ENCODE measurements at places on chromosomes 6 and 20.

- DNase-seq = no peak
Observed at GRCh38 chr20:366041-366718, 14.4 kb upstream of the TRIB3 start.

DNA sequence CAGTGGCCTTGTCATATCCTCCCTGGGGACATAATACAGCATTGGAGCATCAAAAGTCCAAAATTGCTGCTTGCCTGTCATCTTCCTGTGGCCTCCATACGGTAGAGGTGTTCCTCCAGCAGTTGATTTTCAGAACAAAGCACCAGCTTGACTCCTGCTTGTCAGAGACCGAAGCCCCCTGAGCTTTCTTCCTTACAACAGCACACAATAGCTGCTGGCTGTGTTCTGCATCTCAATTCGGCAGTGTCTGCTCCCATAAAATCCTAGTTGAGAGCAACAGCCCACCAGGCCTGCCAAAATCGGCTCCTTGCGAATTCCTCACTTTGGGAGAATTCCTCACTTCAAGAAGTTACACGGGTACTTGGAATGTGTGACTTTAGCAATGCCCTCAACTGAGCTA, 372.9 kb downstream of the SAMD5 start:
- no peak for DNase-seq

DNA sequence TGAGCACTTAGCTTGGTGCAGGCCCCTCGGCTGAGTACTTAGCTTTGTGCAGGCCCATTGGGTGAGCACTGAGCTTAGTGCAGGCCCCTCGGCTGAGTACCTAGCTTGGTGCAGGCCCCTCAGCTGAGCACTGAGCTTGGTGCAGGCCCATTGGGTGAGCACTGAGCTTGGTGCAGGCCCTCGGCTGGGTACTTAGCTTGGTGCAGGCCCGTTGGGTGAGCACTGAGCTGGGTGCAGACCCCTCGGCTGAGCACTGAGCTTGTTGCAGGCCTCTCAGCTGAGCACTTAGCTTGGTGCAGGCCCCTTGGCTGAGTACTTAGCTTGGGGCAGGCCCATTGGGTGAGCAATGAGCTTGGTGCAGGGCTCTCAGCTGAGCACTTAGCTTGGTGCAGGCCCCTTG, 387.1 kb downstream of the THBS2 start:
- no peak for DNase-seq

DNA sequence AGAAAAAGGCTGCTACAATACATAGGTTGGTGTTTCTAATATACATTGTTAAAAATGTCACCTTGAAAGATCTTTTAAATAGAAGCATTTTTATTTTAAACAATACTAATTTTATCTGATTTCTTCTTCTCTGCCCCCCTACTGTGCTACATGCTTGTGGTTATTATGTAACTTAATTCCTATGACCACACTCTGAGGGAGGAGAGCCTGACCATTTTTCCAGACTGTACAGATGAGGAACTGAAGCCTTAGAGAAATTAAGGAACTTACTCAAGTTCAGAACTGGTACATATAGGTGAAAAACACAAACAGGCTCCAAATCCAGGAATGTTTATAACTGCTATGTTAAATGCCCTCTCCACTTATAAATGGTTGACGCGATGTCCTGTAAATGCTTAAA, 43.4 kb upstream of the ARHGAP18 start:
- DNase-seq = peak; percentile 54

GRCh38 chr20:48923149-48923718, 1.7 kb downstream of the ARFGEF2 start:
- no peak for DNase-seq

GRCh38 chr20:54151511-54152226, 22.1 kb downstream of the CYP24A1 start:
- no peak for DNase-seq

GRCh38 chr20:63641792-63642523, 11.3 kb downstream of the STMN3 start:
- DNase-seq = no peak

DNA sequence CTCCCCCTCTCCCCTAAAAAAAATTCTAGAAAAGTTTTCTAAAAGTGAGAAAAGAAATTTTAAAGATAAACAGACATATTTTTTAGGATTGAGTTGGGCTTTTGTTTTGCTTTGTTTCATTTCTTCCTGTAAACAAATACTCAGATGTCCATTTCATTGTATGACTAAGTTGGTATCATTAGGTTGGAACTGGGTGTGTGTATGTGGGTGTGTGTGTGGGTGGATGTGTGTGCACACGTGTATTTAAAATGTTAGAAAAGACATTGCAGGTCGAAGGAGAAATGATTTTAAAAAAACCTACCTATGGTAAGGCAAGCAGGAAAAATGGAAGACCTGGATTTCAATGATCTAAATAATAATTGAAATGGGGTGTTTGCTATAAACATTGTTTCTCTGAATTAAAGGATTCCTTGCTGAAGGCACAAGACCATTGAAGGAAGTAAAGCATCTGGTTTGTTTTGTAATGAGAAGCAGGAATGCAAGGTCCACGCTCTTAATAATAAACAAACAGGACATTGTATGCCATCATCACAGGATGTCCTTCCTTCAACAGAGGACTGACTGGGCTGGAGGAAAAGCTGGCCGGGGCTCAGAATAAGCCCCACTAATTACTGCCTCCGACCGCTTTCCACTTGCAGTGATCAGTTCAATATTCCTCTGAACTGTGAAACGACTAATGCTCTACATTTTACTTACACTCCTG, 996 bp upstream of the PRDM1 start:
- DNase-seq = no peak

All from AG09309 (cell line).